ENCODE measurements at places on chromosomes 16 and 17.

DNA sequence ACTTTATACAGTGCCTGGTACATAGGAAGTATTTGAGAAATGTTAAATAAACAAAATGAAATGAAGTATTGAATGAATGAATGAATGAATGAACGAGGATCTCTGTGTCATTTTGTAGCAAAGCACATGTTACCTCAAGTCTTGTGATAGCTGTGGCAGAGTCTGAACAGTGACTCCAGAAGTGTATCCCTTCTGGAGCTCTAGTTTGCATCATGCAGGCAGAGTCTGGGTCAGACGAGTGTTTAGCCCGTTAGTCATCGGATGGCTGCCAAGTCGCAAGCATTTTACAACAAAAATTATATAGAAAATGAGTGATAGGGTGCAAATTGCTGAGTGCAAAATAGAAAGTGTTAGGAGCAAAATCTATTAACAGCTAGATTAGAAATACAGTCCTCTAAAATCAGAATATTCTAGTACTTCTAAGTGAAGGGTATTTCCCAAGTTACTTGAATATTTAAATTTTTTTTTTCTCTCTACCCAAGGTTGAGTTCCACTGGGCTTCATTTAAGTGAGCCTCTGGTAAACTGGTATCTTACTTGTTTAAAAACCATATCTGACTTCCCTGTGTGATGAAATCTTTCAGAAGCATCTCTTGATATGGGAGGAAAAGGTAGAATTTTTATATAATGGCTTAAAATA, 113.3 kb downstream of the FTO start:
- no peak overlapping the region for H3K4me3 ChIP-seq
- no peaks in the 10 kb centered on the region for H3K27me3 ChIP-seq
- peak; percentile 72 for DNase-seq
- H3K27ac ChIP-seq, result no peak overlapping the region

- peaks cover 23% of the 10 kb centered on the region for H3K36me3 ChIP-seq
- no peak overlapping the region for H3K4me3 ChIP-seq
Observed at GRCh38 chr16:8894736-8895334, 12.7 kb downstream of the LITAFD start.

GRCh38 chr17:38601539-38602351, 4.0 kb downstream of the SRCIN1 start:
- H3K4me3 ChIP-seq, result no peak overlapping the region
- H3K27me3 ChIP-seq, result no peaks in the 10 kb centered on the region
- H3K4me1 ChIP-seq, result peaks cover 2% of the 10 kb centered on the region
- H3K27ac ChIP-seq, result no peak overlapping the region

GRCh38 chr17:82236142-82236971, 7.5 kb downstream of the SLC16A3 start:
- no peak overlapping the region for H3K4me3 ChIP-seq
- 0 out of 2 replicates have a peak overlapping the region, but pooled peaks have one; percentile 9 for H3K27ac ChIP-seq
- peak; percentile 63 for DNase-seq
- no peaks in the 10 kb centered on the region for H3K27me3 ChIP-seq
- peaks cover 38% of the 10 kb centered on the region for H3K36me3 ChIP-seq

- H3K27me3 ChIP-seq, result no peaks in the 10 kb centered on the region
- H3K4me3 ChIP-seq, result no peak overlapping the region
- H3K36me3 ChIP-seq, result peaks cover 15% of the 10 kb centered on the region
- no peak for DNase-seq
- H3K27ac ChIP-seq, result no peak overlapping the region
Observed at GRCh38 chr16:22366889-22367288, 7.5 kb downstream of the CDR2 start.

GRCh38 chr17:46847204-46848191, 3.9 kb upstream of the WNT9B start:
- H3K36me3 ChIP-seq, result no peaks in the 10 kb centered on the region
- no peak for DNase-seq
- no peak overlapping the region for H3K27ac ChIP-seq
- H3K27me3 ChIP-seq, result peaks cover 28% of the 10 kb centered on the region

- no peak overlapping the region for H3K27ac ChIP-seq
- H3K36me3 ChIP-seq, result no peaks in the 10 kb centered on the region
Observed at GRCh38 chr17:3485481-3486068, 9.8 kb downstream of the ASPA start.
